A549 treated with CpdA at 1 μM for 4 hours (cell line): ENCODE measurements at places on chromosomes 4 and X. TPM values are rescaled to one million over a fixed set of nuclear protein-coding genes. Genes with fewer than 3 reads are reported as not detected.

ZNF157 gene
- total RNA-seq = 0.05 TPM in 1 of 5 replicates, not detected in the others

EFHC2 gene
- total RNA-seq = 0.21 to 0.31 TPM (median 0.28 TPM) in 4 of 5 replicates, not detected in the other

CXCR3 gene
- 0.09 to 0.11 TPM in 2 of 5 replicates, not detected in the others for total RNA-seq

ZDHHC9 gene
- total RNA-seq = 37.3 to 41.8 TPM (median 39.5 TPM) in 5 replicates

FGF2 gene
- 40.6 to 63.0 TPM (median 56.9 TPM) in 5 replicates for total RNA-seq

SEL1L3 gene
- total RNA-seq = 20.4 to 25.7 TPM (median 23.2 TPM) in 5 replicates

NDP gene
- total RNA-seq = not detected in 5 replicates

SEC24B gene
- total RNA-seq = 15.1 to 21.6 TPM (median 19.2 TPM) in 5 replicates
